ENCODE measurements at places on chromosomes 12 and 14. TPM values are rescaled to one million over a fixed set of nuclear protein-coding genes. Genes with fewer than 3 reads are reported as not detected.

GRCh38 chr14:74981833-74982232 is 20.9 kb upstream of the EIF2B2 start:
- no peak for DNase-seq
- peak overlapping the region; percentile 72 for H3K27ac ChIP-seq
- peaks cover 43% of the 10 kb centered on the region for H3K4me1 ChIP-seq
- no peak overlapping the region for H3K4me3 ChIP-seq
- H3K27me3 ChIP-seq: no peaks in the 10 kb centered on the region
- H3K36me3 ChIP-seq: no peaks in the 10 kb centered on the region

DNA sequence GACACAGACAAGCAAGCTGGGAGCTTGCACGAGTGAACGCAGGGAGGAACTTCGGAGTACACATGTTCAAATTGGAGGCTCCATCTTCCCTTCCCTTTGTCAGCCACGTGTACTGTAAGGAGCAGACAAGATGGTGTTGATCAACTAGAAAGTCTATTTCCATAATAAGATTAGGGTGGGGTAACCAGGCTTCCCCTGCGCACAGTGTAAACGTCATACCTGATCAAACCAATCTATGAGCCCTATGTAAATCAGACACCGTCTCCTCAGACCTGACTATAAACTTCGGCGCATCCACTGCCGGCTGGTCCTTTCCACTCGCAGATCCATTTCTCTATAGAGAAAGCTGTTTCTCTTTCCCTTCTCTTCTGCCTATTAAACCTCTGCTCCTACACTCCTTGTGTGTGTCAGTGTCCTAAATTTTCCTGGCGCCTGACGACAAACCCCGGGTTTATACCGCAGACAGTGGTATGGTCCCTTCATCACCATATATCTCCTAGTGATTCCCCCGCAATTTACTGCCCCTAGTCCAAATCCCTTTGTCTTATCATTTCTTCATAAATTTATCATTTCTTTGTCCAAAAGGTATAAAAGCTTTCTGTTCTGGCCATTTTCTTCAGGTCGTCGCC is 7.5 kb upstream of the ETFBKMT start:
- peaks cover 2% of the 10 kb centered on the region for H3K27me3 ChIP-seq
- DNase-seq: no peak
- no peak overlapping the region for H3K4me3 ChIP-seq
- peaks cover 31% of the 10 kb centered on the region for H3K4me1 ChIP-seq
- no peak overlapping the region for H3K27ac ChIP-seq
- no peaks in the 10 kb centered on the region for H3K36me3 ChIP-seq

The FOXN4 gene
- total RNA-seq: not detected

GRCh38 chr12:130787445-130788410 is 51.3 kb downstream of the STX2 start:
- H3K27me3 ChIP-seq: no peaks in the 10 kb centered on the region
- H3K27ac ChIP-seq: no peak overlapping the region
- H3K36me3 ChIP-seq: peaks cover 33% of the 10 kb centered on the region
- H3K4me3 ChIP-seq: no peak overlapping the region
- no peaks in the 10 kb centered on the region for H3K4me1 ChIP-seq

The OVCH1 gene
- total RNA-seq: not detected

The RSRC2 gene
- total RNA-seq: 47.5 TPM

DNA sequence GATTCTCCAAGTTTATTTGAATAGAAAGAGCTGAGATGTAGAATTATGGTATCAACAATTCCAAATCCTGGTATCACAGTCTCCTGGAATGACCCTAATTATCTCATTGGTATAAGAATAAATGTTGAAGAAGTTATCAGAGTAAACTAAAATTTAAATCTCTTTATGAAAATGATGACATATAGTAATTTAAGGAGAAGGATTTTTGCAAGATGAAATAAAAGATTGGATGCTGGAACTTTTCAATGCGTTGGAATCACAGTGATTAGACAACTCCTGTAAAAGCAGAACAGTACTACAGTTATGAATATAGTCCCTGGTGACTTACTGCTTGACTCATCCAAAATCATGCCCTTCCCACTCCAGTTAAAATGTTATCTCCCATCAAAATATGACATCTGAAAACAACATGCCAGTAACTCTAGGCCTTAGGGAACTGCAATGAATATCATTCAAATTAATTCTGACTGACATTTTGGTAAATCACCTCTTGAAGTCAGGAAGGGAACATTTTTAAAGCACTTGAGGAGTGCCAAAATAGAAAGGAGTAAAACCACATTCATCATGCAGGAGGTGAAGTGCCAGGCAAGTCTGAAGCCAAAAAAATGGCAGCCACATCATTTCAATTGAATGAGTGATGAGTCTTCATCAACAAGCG is 197.8 kb upstream of the PRKD1 start:
- no peaks in the 10 kb centered on the region for H3K36me3 ChIP-seq
- DNase-seq: no peak
- H3K4me3 ChIP-seq: no peak overlapping the region
- no peak overlapping the region for H3K27ac ChIP-seq
- no peaks in the 10 kb centered on the region for H3K27me3 ChIP-seq
- H3K4me1 ChIP-seq: peaks cover 9% of the 10 kb centered on the region

The PSMB11 gene
- total RNA-seq: not detected

GRCh38 chr12:53047221-53048032 is 2.4 kb upstream of the TNS2 start:
- H3K4me3 ChIP-seq: peak overlapping the region; percentile 94
- peaks cover 73% of the 10 kb centered on the region for H3K4me1 ChIP-seq
- H3K27ac ChIP-seq: peak overlapping the region; percentile 97
- peak; percentile 56 for DNase-seq

DNA sequence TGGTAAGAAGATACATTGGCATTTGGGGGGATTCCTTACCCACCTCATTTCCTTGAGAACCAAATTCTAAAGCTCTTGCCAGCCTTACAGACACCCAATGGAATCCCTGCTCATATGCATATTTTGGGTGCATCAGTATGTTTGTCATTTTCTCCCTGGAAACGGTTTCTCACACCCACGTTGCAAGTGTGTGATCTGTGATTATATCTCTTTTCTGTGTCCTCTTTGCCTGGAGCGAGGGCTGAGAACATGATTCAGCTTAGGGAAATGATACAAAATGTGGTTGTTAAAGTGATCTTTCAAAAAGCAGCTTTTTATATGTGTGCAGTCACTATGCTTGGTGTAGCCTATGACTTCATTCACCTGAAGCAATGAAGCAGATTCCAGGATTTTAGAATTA is 52.0 kb downstream of the KCNMB4 start:
- no peaks in the 10 kb centered on the region for H3K27me3 ChIP-seq
- H3K4me3 ChIP-seq: no peak overlapping the region
- H3K27ac ChIP-seq: peak overlapping the region; percentile 40
- H3K4me1 ChIP-seq: peaks cover 12% of the 10 kb centered on the region

The ASCL1 gene
- total RNA-seq: not detected

The SLC6A15 gene
- total RNA-seq: not detected

The GIT2 gene
- 62.8 TPM for total RNA-seq

GRCh38 chr12:10959804-10960203 is 20.7 kb upstream of the TAS2R14 start:
- peaks cover 29% of the 10 kb centered on the region for H3K36me3 ChIP-seq
- no peak overlapping the region for H3K4me3 ChIP-seq
- DNase-seq: no peak
- no peaks in the 10 kb centered on the region for H3K27me3 ChIP-seq
- H3K4me1 ChIP-seq: peaks cover 35% of the 10 kb centered on the region

The SLC2A3 gene
- total RNA-seq: 48.0 TPM

The SLC35F4 gene
- total RNA-seq: not detected

- peaks cover 9% of the 10 kb centered on the region for H3K4me1 ChIP-seq
- DNase-seq: no peak
- no peaks in the 10 kb centered on the region for H3K27me3 ChIP-seq
- H3K27ac ChIP-seq: no peak overlapping the region
These were observed 58.0 kb downstream of the LLPH start for GRCh38 chr12:66072566-66072965.

GRCh38 chr12:43008953-43009845 is 419.7 kb upstream of the PRICKLE1 start:
- no peaks in the 10 kb centered on the region for H3K4me1 ChIP-seq
- no peak overlapping the region for H3K4me3 ChIP-seq
- no peaks in the 10 kb centered on the region for H3K27me3 ChIP-seq
- no peaks in the 10 kb centered on the region for H3K36me3 ChIP-seq
- DNase-seq: no peak

- H3K36me3 ChIP-seq: no peaks in the 10 kb centered on the region
- H3K27me3 ChIP-seq: no peaks in the 10 kb centered on the region
- H3K4me1 ChIP-seq: peaks cover 14% of the 10 kb centered on the region
- peak overlapping the region; percentile 10 for H3K4me3 ChIP-seq
These were observed 38.9 kb downstream of the KCNC2 start for GRCh38 chr12:75170640-75171185.

- peak overlapping the region; percentile 8 for H3K4me3 ChIP-seq
- H3K27me3 ChIP-seq: no peaks in the 10 kb centered on the region
- peak; percentile 55 for DNase-seq
- peak overlapping the region; percentile 40 for H3K27ac ChIP-seq
- peaks cover 37% of the 10 kb centered on the region for H3K4me1 ChIP-seq
These were observed 19.3 kb upstream of the CCER1 start for GRCh38 chr12:90974286-90974685.

The PTCSC3 gene
- not detected for total RNA-seq

- peaks cover 9% of the 10 kb centered on the region for H3K36me3 ChIP-seq
- peak overlapping the region; percentile 39 for H3K4me3 ChIP-seq
- peak overlapping the region; percentile 80 for H3K27ac ChIP-seq
- H3K4me1 ChIP-seq: peaks cover 85% of the 10 kb centered on the region
- peaks cover 2% of the 10 kb centered on the region for H3K27me3 ChIP-seq
These were observed 234.5 kb upstream of the PLXNC1 start for GRCh38 chr12:93913845-93914244.

The AICDA gene
- total RNA-seq: not detected

- H3K36me3 ChIP-seq: 0 out of 2 replicates have a peak, but pooled peaks cover 5% of the 10 kb centered on the region
- H3K4me3 ChIP-seq: no peak overlapping the region
- H3K27me3 ChIP-seq: no peaks in the 10 kb centered on the region
- H3K27ac ChIP-seq: no peak overlapping the region
- H3K4me1 ChIP-seq: no peaks in the 10 kb centered on the region
These were observed 100.3 kb upstream of the SOX5 start for GRCh38 chr12:24049728-24050127.

The GRIP1 gene
- total RNA-seq: 0.76 TPM

The COCH gene
- total RNA-seq: not detected

GRCh38 chr12:67651132-67651695 is 2.7 kb downstream of the DYRK2 start:
- peaks cover 64% of the 10 kb centered on the region for H3K4me1 ChIP-seq
- peak overlapping the region; percentile 94 for H3K27ac ChIP-seq
- peak; percentile 50 for DNase-seq
- peak overlapping the region; percentile 98 for H3K4me3 ChIP-seq
- peaks cover 5% of the 10 kb centered on the region for H3K27me3 ChIP-seq

DNA sequence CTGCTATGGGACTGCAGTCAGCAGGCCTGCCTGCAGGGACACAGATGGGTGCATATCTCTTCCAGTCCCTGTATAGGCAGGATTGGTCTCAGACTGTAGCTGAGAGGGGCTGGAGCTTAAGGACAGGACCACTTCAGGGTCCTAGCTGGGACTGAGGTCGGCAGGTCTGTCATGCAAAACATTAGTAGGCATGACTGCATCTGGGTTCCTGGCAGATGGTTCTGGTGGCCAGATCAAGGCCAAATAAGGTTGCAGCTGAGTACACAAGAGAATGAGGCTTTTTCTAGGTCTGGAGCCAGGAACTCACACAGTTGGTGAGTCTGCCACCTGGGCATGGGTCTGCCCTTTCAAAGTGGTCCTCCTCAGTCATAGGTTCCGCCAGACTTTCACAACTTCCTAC is 155.8 kb downstream of the TPH2 start:
- DNase-seq: no peak
- no peaks in the 10 kb centered on the region for H3K36me3 ChIP-seq
- H3K4me3 ChIP-seq: no peak overlapping the region
- no peak overlapping the region for H3K27ac ChIP-seq
- peaks cover 4% of the 10 kb centered on the region for H3K27me3 ChIP-seq

DNA sequence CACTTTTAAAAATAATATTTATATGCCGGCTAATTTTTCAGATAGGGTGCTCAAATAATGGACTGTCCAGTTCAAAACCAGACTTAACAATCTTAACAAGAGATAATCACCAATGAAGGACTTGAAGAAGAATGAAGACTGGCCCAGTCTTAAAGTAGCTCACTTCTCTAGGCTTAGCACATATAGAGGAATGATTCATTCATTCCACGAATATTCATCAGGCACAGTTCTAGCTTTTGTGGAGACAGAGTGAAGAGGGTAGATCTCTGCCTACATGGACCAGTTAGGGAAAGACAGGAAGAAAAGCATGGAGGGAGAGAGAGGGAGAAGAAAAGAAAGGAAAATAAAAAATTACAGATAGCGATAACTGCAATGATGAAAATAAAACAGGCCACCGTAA is 42.8 kb upstream of the METAP2 start:
- H3K4me1 ChIP-seq: peaks cover 10% of the 10 kb centered on the region
- no peak for DNase-seq
- H3K27me3 ChIP-seq: peaks cover 17% of the 10 kb centered on the region

The ARHGDIB gene
- 0.59 TPM for total RNA-seq

DNA sequence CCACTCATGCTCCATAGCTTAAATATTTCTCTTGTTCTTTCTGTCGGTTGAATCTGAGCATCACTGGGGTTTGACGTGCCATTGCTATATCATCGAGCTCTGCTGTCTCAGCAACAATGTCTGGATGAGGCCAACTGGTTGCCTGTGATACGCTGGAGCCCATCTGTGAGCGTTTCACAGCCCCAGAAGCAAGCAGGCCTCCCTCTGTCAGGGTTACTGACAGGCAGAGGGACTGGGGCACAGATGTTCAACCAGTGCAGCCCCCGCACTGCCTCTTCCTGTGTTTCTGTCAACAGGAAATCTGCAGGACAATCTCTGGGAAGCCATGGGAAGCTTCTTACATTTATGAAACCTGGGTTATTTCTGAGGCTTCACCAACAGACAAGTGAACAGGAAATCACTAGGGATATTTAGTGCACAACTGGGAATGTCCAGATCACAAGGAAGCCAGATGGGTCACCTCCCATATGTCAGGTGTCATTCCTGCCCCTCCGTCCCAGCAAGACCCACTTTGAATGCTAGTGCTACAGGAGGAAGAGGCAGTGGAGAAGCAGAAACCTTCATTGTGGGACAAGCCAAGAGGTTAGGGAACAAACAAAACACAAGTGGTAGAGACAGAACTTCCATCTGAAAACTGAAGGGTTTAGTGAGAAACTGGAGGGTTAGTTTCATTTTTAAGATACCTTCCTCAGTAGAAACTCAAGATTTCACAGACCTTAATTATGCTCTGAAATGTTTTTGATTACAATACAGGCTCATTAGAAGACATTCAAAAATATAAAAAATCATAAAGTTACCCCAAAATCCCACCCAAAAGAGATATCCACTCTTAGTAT is 24.1 kb downstream of the DMAC2L start:
- H3K27ac ChIP-seq: peak overlapping the region; percentile 70
- no peak for DNase-seq
- no peaks in the 10 kb centered on the region for H3K27me3 ChIP-seq
- peak overlapping the region; percentile 57 for H3K4me3 ChIP-seq

- H3K36me3 ChIP-seq: no peaks in the 10 kb centered on the region
- no peak for DNase-seq
- peaks cover 2% of the 10 kb centered on the region for H3K27me3 ChIP-seq
- peak overlapping the region; percentile 92 for H3K27ac ChIP-seq
- H3K4me3 ChIP-seq: peak overlapping the region; percentile 93
These were observed 524 bp downstream of the KMT5A start for GRCh38 chr12:123384318-123384993.

Measured in HFFc6 (cell line).